ENCODE measurements at places on chromosomes 16 and 17.

- no peak for DNase-seq
Measured at GRCh38 chr17:57622306-57622682, 122.8 kb downstream of the CCDC182 start.

DNA sequence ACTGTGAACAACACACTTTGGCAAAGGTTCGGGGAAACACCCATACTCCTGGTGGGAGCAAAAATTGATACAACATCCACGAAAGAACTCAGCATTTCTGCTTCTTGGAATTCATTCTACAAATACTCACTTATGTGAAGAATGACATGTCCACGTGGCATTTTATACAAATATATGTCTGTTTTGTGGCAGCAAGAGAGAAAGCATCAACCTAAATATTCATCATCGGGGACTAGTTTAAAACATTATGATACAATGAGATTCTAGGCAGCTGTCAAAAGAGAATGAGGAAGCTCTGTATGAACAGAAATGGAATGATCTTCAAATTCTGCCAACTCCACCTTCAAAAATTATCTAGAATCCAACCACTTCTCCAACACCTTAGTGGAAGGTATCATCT is 25.7 kb upstream of the ALOX15 start:
- DNase-seq: no peak

GRCh38 chr17:9261081-9262012 is 240.0 kb downstream of the NTN1 start:
- no peak for DNase-seq

DNA sequence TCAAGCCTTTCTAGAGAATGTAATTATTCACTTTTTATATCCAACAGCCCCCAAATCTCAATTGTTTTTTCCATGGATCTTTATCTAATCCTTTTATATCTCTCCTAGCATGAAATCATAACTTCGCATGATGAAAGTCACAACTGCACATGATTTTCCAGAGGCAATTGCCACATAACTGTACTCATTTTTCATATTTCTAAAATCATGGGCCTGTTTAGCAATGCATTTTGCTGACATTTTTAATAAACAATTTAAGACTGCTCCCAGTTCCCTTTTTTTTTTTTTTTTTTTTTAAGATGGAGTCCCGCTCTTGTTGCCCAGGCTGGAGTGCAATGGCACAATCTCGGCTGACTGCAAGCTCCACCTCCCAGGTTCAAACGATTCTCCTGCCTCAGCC is 83.5 kb downstream of the VMP1 start:
- no peak for DNase-seq

GRCh38 chr16:21611556-21612384 is 12.4 kb downstream of the METTL9 start:
- DNase-seq: no peak

DNA sequence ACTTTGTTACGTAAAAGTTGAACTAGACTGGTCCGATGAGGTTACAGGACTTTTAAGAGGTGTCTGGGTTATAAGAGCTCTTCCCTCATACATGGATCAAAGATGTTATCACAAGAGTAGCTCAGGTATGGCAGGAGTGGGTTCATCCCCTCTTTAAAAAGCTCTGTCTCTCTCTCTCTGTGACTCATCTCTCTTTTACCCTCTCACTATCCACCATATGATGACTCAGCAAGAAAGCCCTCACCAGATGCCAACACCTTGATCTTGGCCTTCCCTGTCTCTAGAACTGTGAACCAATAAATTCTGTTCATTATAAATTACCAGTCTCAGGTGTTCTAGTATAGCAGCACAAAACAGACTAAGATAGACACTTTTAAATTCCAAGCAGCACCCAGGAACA is 1.9 kb upstream of the CLEC19A start:
- DNase-seq: no peak

- no peak for DNase-seq
Measured at GRCh38 chr16:51648526-51648925, 497.5 kb upstream of the SALL1 start.

DNA sequence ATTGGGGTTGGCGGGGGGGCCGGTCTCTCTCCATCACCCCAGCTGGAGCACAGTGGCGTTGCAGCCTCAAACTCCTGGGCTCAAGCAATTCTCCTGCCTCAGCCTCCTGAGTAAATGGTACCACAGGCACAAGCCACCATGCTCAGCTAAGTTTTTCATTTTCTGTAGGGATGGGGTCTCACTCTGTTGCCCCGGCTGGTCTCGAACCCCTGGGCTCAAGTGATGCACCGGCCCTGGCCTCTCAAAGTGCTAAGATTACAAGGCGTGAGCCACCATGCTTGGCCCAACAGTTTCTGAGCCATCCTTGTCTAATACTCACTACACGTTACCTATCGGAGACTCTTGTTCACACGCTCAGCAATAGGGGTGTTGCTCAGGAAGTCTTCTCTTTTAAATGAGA is 11.6 kb downstream of the WDR59 start:
- DNase-seq: no peak

DNA sequence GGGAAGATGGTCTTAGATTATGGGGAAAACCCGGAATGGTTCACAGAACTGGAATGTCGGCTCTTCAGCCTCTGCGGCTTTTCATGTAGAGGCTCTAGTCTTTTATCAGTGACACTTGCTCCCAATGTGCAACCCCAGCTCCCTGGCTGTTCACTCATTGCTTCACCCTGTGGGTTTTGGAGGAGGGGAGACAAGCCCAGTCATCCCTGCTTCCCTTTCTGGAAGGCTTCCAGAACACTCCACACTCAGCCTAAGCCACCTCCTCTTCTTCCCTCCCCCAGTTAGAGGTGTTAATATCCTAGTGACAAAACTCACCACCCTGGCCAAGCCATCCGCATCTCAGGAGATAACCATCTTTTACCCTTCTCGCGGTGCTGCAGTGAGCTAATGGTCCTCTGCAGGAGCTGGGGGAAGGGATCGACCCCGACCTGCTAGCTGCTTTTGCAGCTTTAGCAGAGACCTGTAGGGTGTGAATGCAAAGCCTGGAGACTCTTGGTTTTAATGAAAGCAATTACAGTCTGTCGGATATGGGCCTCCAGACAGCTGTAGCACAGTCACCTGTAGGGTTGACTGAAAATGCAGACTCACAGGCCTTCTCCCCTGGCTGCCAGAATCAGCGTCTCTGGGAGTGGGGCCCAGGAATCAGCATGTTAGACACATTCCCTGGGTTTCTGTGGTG is 24.3 kb upstream of the LASP1NB start:
- no peak for DNase-seq

DNA sequence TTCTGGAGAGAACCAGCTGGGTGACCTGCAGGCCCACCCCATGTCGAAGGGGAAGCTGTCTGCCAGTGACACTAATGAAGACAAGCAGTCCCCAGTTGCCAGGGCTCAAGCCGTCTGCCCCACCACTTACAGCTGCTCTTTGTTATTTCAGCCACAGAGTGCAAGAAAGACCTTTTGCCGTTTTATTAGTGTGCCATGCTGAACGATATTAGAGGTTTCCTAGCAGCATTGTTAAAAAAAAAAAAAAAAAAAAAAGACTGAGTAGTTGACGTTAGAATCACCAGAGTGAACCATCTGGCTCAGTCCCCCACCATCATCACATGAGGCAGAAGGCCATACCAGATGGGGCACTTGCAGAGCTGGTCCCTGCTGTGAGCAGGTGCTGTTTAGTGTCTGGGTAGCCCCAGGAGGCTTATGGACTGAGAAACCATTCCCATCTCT is 26.5 kb upstream of the SLC39A11 start:
- no peak for DNase-seq

- no peak for DNase-seq
Measured at GRCh38 chr17:59617156-59617732, 2.5 kb upstream of the CLTC start.

DNA sequence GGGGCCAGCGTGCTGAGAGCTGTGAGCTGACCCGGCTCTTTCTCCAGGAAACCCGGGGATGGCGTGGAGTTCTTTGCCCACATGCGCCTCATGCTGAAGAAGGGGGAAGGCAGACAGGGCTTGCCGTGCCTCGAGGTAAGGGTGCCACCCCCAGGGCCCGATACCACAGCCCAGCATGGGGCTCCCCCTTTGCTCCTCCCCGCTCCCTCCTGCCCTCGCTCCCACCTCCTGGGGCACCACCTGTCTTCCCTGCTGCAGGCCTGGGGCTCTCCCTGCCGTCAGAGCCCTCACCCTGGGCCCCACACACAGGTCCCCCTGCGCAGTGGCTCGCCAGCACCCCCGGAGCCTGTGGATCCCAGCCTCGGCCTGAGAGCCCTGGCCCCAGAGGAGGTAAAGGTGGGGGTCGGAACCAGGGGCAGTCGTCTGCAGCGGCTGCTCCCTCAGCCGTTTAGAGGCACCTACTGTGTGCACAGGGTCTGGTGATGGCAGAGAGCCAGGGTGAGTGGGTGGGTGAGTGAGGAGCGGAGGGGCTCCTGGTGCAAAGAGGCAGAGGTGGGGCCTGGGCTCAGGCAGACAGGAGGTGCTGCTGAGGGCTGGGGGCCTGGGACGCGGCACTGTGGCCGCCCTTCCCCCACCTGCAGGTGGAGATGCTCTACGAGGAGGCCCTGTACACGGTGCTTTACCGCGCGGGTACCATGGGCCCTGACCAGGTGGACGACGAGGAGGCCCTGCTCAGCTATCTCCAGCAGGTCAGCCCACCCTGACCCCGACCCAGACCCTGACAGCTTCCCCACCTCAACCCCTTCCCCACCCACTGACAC is 5.6 kb downstream of the BAIAP3 start:
- no peak for DNase-seq

GRCh38 chr16:24667244-24667764 is 62.1 kb upstream of the TNRC6A start:
- no peak for DNase-seq

DNA sequence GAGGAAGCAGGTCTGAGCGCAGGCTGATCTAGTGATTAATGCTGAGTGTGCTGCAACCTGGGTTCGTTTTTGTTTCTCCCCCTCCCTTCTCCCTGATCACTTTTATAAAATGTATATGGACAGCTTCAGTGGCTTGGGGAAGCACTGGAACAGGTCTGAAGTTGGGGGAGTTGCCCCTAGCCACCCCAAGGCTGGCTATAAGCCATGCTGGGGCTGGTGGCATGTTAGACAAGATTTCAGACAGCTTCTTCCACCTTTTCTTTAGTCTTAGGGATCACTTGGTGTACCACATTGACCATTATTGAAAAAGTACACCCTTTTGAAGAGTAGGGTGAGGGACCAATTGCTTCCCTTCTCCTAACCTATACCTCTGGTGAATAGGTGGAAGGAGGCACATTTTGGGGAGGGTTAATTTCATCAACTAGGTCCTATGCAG is 3.8 kb upstream of the VAC14 start:
- no peak for DNase-seq

GRCh38 chr16:54030451-54030850 is 256.1 kb downstream of the IRX3 start:
- DNase-seq: no peak

GRCh38 chr16:28304214-28304613 is 11.9 kb downstream of the SBK1 start:
- no peak for DNase-seq

DNA sequence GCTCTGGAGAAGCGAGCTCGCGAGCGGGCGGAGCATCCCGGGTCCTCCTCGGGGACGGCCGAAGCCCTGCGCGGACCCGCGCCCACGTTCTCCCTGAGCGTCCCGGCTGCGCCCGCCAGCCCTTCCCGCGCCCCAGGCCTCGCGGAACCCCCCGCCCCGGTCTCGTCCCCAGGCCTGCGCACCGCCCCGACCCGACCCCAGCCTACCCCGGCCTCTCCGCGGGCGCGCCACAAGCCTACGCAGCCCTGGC is 159 bp downstream of the USP36 start:
- no peak for DNase-seq

GRCh38 chr17:18381953-18382245 is 4.3 kb downstream of the EVPLL start:
- no peak for DNase-seq

DNA sequence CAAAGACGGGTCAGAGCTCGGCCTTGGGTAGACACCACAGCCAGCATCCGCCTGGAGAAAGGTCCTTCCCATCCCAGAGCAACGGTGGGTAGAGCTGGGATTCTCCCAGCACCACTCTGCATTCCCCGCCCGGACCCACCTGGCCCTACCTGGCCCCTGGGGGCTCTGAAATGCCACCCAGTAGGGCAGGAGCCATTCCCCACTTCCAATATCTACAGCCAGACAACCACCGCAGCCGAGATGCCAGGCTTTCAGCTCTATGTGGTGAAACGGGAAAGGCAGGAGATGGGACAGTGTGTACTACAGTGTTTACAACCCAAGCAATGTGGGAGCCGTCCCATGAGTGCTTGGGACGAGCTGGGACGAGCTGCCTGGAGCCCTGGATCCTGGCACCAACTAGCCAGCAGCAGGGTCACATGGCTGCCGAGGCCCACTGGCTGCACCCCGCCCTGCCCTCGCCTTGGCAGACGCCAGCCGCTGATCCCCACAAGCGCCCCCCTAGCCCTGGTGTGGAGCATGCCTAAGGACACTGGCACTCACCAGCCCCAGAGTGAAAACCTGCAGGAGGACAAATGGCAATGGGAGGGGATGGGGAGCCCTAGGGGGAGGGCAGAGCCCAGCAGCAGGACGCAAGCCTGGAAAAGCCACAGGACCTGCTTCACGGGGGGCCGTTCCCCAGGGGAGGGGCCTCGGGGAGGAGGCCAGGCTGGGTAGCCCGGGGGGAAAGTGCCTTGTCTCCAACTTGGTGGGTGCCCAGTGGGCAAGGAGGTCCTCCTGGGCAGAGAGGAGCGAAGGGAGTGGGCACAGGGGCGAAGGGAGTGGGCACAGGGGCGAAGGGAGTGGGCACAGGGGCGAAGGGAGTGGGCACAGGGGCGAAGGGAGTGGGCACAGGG is 13.5 kb downstream of the TMC6 start:
- peak; percentile 96 for DNase-seq

DNA sequence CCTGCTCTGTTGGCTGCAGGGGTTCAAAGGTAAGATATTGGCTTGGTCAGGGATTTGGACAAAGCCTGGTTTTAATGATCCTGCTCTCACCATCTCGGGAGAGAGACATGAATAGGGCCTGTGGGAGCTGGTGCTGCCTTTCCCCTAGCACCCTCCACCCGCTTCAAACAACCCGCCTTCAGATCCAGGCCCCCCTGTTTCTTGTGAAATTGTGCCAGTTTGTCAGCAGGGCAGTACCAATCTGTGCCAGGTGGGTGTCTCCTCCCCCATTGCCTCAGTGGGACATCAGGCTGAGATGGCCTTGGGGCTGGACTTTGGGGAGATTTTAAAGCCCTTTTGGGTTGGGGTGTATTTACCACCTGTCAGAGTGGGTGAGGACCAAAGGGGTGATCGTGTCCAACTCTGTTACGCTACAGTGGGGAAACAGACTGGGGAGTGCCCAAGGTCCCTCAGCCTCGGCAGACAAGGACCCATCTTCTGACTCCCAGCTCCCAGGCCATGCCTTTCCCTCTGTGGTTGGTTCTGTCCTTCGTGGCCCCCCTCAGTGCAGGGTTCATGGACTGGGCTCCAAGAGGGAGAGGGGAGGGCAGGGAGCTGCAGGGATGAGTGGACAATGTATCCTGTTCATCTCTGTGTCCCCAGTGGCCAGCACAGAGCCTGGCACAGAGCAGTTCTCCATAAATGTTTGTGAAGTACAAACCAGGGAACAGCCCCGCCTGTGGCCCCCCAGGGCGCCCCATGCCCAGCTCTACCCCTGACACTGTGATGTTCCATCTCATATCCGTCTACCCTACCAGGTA is 3.3 kb downstream of the ARHGAP23 start:
- peak; percentile 91 for DNase-seq

GRCh38 chr17:43644081-43644480 is 17.6 kb downstream of the MEOX1 start:
- DNase-seq: no peak

GRCh38 chr17:40936976-40937375 is 470 bp downstream of the KRT23 start:
- DNase-seq: no peak

GRCh38 chr16:4703906-4704305 is 10.5 kb downstream of the NUDT16L1 start:
- DNase-seq: no peak

GRCh38 chr16:80687606-80688005 is 116.8 kb downstream of the CDYL2 start:
- DNase-seq: no peak

GRCh38 chr16:87958632-87959031 is 7.4 kb downstream of the BANP start:
- no peak for DNase-seq

Data from midbrain (tissue), 1 donor.